H9 (cell line): ENCODE measurements at places on chromosomes 5 and 9.
A peak's percentile ranks its signal among the peaks of the same experiment; 100 is the strongest.

DNA sequence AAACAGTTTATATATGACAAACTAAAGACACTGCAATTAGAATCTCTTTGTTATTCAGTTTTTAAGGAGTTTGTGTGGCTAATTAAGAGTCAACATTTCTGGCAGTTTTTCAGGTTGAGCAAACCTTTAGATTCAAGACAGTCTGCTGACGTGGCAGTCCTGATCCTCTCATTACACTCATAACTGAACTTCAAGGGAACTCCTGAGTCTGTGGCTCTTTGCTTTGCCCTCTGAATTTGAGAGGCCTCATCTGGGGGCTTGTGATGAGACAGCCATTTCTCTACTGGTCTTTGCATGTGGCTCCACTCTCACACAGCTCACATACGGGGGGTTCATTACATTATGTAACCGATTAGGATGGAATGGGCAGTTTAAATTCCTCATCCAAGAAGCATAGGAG is 182.9 kb upstream of the MEF2C start:
- no peak for DNase-seq

DNA sequence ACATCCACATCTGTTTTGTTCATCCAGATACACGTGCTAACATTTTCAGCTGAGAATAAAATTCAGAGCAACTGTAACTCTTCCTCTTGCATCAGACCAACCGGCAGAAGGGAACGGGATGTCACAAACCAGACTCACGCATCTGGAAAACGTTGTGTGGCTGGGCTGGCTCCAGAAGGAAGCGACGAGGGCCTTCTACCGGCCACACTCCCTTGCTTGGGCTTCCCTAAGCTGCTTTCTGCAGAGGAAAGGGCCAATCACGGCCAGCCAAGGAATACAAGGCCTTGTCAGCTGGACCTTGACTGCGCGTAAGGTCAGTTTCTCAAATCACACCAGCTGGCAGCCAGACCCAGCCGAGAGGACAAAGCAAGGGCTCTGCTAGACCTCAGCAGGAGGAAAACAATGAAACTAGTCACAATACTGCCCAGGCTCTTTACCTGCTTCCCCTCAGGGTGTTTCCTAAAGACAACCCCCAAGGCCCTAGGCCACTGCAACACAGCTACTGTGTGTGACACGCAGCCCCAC is 106.1 kb downstream of the THBS4 start:
- peak; percentile 89 for DNase-seq

GRCh38 chr9:1253064-1253979 is 203.2 kb downstream of the DMRT2 start:
- no peak for DNase-seq

DNA sequence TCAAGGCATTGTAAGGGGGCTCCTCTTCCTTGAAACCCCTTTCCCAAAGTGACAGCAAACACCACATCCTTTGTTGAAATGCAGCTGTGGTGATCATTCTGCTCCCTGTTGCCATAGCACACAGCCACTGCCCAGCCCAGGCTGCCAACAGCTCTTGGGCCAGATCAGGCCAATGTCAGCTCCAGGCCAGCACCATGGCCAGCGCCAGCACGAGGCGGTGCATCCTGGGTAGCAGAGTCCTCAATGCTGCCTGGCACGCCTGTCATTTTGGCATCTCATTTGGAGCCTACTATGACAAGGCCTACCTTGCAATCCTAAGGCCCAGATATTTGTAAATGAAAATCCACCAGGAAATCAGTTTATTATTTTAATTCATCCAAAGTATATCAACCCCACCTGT is 390.6 kb downstream of the DNAH5 start:
- DNase-seq: peak; percentile 63

GRCh38 chr9:96394832-96395496 is 11.5 kb upstream of the SLC35D2 start:
- DNase-seq: no peak

- DNase-seq: no peak
Observed at GRCh38 chr5:98468188-98468869, 305.1 kb upstream of the RGMB start.

DNA sequence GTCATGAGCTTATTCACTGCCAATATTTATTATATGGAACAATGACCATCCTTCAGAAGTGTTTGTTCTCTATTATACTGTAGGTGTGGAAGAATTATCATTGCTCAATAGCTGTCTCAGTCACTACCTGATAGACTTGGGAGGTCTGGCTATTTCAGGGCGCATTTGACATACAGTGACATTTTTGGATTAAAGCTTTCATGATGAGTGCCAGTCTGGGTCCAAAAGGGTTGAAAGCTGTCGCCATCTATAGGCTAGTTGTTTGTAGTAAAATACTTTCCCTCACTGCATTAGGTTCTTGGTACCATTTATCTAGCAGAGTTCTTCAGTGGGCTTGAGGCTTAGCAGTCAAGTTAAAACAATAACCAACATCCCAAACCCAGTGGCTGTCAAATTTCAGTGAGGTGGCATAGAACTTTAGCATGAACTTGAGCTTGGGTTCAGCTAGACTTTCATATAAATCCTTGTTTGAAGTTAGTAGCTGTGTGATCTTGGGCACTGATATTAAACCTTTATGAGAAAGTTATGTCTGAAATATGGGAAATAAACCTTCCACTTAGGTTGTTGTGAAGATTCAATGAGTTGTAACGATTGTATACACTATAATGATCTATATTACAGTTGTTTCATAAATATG is 110.5 kb upstream of the CDKN2B start:
- DNase-seq: no peak

GRCh38 chr5:66642538-66642937 is 46.3 kb downstream of the MAST4 start:
- DNase-seq: no peak

DNA sequence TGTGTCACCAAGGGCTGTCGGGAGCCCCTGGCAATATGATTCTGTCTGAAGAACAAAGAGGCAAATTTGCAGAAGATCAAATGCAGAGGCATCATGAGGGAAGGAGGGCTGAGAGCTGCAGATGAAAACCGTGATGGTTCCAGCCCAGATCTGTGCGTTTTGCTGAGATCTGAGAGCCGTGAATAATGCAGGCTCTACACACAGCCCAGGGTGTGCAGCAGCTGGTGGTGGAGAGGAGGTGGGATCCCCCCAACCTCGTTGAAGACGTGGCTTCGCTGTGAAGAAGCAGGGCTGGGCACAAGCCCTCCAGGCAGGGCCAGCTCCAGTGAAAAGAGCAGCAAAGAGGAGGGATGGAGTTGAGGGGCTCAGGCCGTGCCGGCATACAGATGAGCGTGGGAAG is 75.5 kb downstream of the TSPAN17 start:
- no peak for DNase-seq

DNA sequence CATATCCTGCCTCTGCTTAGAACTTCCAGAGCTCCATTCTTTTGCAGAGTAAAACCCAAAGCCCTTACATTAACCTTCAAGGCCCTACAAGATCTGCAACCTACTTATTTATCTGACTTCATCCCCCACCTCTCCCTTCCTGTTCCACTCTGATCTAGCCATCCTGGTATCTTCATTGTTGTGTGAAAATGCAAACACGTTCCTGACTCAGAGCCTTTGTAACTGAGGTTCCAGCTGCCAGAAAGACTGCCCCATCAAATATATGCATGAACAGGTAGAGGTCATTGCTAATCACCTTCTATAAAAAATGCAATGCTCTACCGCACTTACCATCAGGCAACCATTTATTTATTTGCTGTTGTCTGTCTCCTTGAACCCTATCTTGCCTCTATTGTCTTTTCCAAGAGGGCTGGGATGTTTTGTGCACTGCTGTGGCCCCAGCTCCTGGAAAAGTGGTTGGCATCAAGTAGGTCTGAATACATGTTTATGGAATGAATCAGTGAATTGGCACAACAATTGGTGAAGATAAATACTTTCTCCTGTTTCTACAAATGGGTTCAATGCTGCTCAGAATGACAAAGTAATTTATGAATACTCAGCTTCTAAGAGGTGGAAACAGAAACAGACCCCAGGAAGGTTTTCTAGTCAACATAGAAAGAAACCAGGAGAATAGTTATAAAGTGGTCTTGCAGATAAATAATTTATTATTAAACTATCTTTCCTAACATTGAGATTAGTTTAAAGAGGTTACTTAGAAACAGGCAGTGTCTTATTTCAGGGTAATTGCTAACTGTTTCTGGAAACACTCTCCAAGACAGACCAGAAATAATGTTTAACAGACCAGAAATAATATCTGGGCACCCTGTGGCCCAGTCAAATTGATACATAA is 230.6 kb upstream of the CD180 start:
- DNase-seq: no peak

- no peak for DNase-seq
Observed at GRCh38 chr9:31715250-31715649, 669.2 kb upstream of the ACO1 start.

- peak; percentile 69 for DNase-seq
Observed at GRCh38 chr9:96169484-96169883, 132.5 kb downstream of the HSD17B3 start.

DNA sequence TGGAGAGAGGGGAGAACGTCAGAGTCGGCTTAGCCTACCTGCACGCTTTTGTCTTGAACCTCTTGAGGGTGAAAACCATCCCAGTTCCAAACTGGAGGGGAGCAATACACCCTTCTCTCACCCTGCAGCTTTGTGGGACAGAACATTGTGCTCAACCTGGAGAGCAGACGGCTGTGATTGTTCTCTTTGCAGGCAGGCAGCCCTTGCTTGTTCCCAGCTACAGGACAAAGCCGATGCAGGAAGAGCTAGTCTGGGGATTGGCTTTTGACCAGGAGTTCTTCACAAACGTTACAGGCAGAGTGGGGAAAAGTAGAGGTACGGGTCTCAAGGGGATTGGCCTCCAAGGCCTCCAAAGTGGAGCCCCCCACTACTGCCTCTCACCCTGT is 33.9 kb upstream of the ARHGAP26 start:
- DNase-seq: no peak

DNA sequence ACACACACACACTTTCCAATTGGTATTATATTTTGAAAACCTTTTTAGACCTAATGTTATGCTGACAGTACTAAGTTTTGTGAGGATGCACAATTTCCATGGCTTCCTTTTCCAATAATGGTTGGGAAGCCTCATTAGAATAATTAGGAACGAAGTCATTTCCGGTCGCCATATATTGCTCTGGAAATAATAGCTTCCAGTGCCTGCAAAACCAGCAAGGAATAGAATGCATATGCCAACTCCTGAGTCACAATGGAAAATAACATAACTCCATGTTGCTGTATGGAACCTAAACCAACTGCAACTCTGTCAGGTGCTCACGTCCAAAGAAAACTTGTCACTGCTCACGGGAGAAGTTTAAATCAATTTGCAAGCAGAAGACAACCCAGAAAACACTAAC is 222.0 kb downstream of the EBF1 start:
- no peak for DNase-seq

DNA sequence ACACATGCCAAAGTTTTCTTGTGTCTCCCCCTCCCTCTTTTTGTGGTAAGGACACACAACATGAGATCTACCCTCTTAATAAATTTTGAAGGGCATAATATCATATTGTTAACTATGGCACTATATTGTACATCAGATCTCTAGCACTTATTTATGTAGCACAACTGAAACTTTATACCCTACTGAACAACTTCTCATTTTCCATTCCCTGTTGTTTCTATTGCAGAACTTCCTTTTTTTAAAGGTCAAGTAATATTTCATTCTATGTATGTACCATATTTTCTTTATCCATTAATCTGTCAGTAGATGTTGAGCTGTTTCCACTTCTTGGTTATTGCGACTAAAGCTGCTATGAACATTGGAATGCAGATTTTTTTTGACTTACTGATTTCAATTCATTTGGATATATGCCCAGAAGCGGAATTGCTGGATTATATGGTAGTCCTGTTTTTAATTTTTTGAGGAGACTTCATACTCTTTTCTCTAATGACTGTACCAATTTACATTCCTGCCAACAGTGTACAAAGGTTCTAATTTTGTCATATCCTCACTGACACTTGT is 305.3 kb downstream of the PRR16 start:
- DNase-seq: no peak

GRCh38 chr5:10366310-10367272 is 13.1 kb downstream of the MARCHF6 start:
- no peak for DNase-seq
